ENCODE measurements at places on chromosomes 16 and 17.

DNA sequence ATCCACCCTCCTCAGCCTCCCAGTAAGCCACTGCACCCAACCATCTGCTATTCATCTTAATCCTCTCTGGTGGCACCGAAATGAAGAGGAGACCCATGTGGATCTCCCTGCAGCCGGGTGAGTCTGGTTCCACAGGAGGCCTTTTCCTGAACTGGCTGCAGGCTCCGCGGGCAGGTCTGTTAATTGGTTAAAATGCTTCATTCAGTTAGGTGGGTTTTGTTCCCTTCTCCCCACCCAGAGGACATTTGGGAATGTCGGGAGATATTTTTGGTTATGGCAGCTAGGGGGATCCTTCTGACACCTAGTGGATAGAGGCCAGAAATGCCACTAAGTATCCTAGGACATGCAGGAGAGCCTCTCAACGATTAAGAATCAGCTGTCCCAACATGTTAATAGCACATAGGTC, 16.7 kb downstream of the C16orf54 start:
- DNase-seq, result no peak

- DNase-seq, result no peak
Observed at GRCh38 chr17:6496116-6496481, 51.8 kb downstream of the PIMREG start.

- no peak for DNase-seq
Observed at GRCh38 chr17:15121426-15121825, 143.7 kb downstream of the PMP22 start.

DNA sequence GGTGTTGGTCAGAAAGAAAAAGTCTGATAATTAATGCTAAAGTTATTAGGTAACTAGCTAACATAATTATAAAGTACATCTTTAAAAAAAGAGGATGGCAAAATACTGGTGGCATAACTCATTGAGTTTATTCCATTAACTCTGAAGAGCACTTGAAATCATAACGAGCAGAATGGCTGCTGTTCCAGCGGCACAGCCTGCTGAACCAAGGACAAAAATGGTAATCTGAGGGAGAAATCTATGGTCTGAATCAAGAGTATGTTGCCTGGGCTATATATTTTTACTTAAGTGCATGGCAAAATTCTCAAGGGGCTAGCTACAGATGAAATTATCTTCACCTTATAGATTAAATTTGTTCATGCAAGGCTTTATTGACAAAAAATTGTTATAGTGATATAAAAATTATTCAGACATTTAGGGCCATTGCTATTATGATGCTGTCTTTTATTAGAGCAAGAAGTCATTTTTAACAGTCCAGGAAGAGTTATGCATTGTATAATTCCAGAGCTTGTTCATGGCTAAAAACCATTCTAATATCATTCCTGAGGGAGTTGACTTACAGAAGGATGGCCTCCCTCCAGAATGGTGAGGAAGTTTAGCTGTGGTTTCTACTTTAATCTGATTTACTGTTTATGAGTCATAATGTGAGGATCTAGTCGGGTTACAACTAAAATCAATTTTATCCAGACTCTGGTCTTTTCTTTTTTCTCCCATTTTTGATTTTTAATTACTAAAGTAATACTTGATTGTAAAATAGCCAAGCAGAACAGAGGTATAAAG, 41.4 kb upstream of the ANKFN1 start:
- no peak for DNase-seq

DNA sequence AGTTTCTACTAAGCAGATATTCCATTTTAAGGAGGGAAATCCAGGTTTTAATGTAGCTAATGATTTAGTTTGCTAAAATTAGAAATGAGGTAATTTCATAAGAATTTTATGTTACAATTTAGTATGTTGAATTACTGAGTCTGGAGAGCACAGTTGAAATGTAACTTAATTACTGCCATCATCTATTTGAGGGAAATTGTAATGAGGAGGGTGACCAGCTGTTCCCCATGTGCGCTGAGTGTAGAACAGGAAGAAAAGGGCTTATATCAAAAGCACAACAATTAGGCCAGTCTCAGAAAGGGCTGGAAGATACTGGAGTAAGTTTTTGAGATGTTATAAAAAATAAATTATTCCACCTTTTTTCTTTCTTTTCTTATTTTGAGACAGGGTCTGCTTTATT, 735.1 kb upstream of the GOT2 start:
- DNase-seq, result no peak

DNA sequence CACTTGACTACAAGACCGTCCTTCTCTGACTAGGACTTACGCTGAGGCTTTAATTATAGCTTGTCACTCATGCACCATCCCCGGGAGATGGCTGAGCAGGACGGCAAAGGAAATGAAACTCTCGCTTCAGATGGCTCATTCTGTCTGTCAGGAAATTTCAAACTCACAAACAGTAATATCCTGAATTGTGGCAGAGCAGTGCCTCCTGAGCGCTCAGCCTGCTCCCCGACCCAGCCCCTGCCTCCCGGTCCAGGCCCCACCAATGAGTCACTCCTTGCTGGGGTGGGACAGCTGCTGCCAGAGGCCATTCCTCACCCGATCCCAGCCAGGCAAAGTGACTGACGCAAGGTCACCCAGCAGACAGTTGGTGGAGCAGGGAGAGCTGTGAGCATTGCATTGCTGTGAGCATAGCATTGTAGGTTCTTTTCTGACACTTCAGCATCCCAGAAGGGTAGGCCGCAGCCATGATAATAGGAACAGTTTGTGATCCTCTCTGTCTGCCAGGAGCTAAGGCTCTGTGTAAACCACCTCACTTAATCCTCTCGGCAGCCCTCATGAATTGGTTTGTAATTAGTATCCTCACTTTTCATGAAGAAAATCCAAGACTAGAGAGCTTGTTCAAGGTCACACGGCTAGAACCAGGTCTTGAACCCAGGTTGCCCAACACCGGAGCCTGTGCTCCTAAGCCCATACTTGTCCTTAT, 20.9 kb downstream of the CCDC182 start:
- DNase-seq, result peak; percentile 38

DNA sequence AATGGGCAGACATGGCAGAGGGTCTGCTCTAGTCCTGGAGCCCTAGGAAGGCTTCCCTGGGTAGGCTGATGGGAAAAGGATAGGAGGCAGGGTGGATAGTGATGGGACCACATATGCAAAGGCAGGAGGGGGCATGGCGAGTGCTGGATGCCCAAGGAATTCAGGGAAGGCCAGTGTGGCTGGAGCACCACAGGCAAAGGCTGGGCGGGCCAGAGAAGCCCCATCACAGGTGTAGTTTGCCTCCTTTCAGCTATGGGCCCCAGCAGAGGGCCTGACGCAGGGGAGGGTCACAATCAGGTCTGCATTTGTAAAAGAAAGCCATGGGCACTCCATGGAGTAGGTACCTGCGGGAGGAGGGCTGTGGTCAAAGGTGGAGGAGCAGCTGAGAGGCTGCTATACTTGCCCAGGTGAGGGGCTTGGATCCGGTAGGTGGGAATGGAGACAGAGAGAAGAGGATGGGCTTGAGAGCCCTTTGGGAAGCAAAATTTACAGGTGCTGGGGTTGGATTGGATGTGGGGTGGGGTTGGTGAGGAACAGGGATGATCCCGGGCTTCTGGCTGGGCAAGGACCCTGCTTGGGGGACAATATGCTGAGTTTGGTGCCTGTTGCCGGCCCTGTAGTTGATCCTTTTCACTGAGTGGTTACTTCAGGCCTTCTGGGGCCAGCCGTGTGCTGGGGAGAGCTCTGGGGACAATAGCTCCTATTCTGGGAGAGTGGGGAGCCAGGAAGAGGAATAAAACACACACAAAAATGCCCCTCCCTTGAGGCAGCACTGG, 6.5 kb upstream of the COL1A1 start:
- DNase-seq, result no peak

GRCh38 chr17:44786551-44787081, 27.8 kb downstream of the ADAM11 start:
- DNase-seq, result no peak

GRCh38 chr17:76593384-76593826, 7.7 kb upstream of the ST6GALNAC2 start:
- no peak for DNase-seq

DNA sequence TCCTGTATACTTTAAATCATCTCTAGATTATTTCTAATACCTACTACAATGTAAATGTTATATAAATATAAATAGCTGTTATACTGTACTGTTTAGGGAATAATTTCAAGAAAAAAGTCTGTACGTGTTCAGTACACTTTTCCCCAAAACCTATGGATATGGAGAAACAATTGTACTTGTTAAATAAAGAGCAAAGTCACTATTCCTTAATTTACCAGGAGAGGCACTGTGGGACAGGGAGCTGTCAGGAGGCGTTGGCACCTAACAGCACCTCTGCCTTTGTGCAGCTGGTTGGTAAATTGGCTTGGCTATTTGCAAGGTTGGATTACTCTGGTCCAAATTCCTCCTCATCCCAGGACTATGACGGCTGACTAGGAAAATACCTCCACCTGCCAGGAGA, 28.0 kb downstream of the CRHR1 start:
- DNase-seq, result no peak

GRCh38 chr16:84314814-84315213, 20.1 kb downstream of the WFDC1 start:
- no peak for DNase-seq

GRCh38 chr17:17703140-17703919, 22.1 kb downstream of the RAI1 start:
- no peak for DNase-seq

- no peak for DNase-seq
Observed at GRCh38 chr16:62676306-62676705, 640.1 kb upstream of the CDH8 start.

DNA sequence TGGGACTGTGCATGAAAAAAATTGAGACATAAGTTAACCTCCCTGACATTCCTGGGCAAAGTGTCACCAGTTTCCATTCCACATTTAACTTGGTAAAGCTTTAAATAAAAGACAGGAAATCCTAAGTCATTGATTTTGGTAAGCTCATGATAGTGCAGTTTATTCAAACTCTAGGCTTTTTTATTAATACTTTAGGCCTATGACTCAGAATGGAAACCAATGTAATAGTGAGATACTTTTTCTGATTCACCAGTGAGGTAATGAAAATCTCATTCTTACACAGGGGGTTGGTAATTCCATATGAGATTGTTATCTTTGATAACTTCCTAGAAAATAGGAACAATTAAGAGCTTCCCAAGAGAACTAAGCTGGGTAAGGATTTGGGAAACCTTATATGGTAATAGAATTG, 91.1 kb downstream of the NLK start:
- no peak for DNase-seq

All from GDM1 (cell line).